ENCODE measurements at places on chromosomes 16 and 17.
A peak's percentile ranks its signal among the peaks of the same experiment; 100 is the strongest.

DNA sequence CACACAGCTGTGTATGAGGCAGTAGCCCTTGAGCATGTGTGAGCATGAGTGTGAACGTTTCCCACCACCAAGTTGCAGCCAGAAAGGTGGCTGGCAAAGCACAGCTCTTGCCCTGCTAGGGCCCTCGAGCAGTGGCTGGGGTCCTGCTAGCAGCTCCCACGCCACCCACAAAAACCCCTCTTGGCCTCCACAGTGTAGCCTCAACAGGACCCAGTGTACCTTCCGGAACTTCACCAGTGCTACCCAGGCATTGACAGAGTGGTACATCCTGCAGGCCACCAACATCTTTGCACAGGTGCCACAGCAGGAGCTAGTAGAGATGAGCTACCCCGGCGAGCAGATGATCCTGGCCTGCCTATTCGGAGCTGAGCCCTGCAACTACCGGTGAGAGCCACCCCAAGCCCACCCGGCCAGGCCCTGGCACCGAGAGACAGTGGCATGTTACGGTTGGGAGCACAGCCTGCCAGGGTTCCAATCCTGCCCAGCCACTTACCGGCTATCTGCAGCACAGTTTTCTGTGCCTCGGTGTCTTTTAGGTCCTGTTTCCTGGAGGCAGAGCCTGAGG lies 53.1 kb downstream of the SCNN1B start:
- no peak for DNase-seq

- peak; percentile 64 for DNase-seq
Observed at GRCh38 chr17:44636562-44636961, 19.7 kb upstream of the MEIOC start.

- DNase-seq = no peak
Observed at GRCh38 chr16:76539609-76540008, 262.4 kb downstream of the CNTNAP4 start.

- DNase-seq = peak; percentile 16
Observed at GRCh38 chr17:10614536-10615155, 42.5 kb downstream of the MYH3 start.

GRCh38 chr16:87635541-87636049 lies 33.3 kb downstream of the JPH3 start:
- peak; percentile 73 for DNase-seq

GRCh38 chr17:247767-248166 lies 66.3 kb upstream of the DOC2B start:
- no peak for DNase-seq

DNA sequence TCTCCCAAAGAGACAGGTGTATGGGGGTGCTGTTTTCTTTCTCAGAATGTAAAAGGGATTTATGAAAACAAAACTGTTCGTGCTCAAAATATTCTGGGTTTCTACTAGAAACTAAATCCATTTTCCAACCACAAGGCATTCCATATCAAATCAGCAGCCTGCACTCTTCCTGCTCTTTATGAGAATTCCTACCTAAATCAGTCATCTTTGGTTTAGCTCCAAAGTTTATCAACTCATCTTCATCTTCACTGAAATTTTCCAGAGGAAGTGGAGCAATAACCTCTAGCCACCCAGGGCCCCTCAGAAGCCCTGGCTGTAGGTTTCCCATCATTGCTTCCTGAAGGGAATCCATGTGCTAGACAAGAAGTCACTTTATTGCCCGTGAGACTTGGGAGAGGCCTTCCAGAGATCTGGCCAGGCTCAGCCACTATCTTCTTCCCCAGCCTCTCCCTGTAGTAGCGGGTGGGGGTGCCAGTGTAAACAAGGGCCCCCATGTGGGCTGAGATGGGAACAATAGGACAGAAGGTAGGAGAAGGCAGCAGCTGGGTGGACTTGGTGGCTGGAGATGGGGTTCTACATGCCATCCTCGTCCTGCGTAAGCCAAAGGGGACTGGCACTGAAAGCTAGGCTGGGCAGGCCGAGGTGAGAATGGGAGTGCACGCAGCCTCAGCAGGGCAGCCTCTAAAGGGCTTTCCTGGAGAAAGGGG lies 22.0 kb upstream of the ALDH3A1 start:
- no peak for DNase-seq

GRCh38 chr16:47599512-47599911 lies 138.4 kb downstream of the PHKB start:
- no peak for DNase-seq

DNA sequence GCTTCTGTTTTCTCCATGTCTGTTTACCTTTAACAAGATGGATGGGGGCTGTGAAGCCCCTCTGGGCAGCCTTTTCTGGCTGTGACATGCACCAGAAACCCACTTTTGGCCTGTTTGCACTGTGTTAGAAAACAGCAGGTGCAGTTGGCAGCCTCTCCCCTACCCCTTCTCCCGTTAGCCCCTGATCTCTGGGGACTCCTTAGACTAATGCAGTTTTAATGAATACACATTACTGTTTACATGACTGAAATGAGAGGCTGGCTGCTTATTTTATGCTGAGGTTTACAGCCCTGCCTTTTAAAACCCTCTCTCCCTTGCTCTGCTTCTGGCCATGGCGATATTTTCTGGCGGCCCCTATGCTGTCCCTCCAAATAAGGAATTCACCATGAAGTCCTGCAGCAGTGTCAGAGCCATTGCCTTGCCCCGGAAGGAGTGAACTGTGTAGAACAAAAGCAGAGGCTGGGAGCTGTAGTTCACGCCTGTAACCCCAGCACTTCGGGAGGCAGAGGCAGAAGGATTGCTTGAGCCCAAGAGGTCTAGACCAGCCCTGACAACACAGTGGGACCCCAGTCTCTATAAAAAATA lies 79.3 kb downstream of the PRKCB start:
- DNase-seq = no peak

GRCh38 chr16:57645691-57646387 lies 17.4 kb downstream of the ADGRG1 start:
- no peak for DNase-seq

All from DMS53 (cell line).